ENCODE measurements at places on chromosomes 1 and 21. TPM values are rescaled to one million over a fixed set of nuclear protein-coding genes. Genes with fewer than 3 reads are reported as not detected.

CSMD2 gene
- 0.70 TPM for total RNA-seq

FCGR3A gene
- 14.7 TPM for total RNA-seq

DENND4B gene
- total RNA-seq = 42.7 TPM

EXOSC10 gene
- total RNA-seq = 22.5 TPM

OR6K3 gene
- not detected for total RNA-seq

DYRK3 gene
- 11.3 TPM for total RNA-seq

STYXL2 gene
- total RNA-seq = 462 TPM

CLCA1 gene
- not detected for total RNA-seq

LMNA gene
- total RNA-seq = 298 TPM

IRF6 gene
- total RNA-seq = 34.0 TPM

RPF1 gene
- 34.3 TPM for total RNA-seq

NEK2 gene
- not detected for total RNA-seq

LRRIQ3 gene
- 0.43 TPM for total RNA-seq

C1orf94 gene
- not detected for total RNA-seq

CNR2 gene
- total RNA-seq = not detected

TOMM20 gene
- total RNA-seq = 81.9 TPM

S100A13 gene
- 200 TPM for total RNA-seq

NID1 gene
- 42.1 TPM for total RNA-seq

CASZ1 gene
- 82.0 TPM for total RNA-seq

TNFRSF8 gene
- 1.4 TPM for total RNA-seq

All from cardiac septum (tissue), 1 donor.